ENCODE measurements at places on chromosomes 13 and 19.

DNA sequence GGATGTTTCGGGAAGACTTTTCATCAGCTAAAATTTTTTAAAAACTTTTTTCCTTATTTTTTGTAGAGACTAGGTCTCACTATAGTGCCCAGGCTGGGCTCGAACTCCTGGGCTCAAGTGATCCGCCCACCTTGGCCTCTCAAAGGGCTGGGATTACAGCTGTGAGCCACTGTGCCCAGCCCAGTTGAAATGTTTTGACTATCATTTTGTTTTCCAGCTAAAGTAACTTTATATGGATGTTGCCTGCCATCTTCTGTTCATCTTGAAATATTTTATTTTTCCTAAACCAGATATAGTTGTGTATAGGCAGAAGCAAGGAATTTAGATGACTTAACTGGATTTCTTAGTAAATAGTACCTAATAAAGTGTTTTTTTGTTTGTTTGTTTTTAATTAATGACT, 7.0 kb downstream of the CAB39L start:
- DNase-seq, result no peak

DNA sequence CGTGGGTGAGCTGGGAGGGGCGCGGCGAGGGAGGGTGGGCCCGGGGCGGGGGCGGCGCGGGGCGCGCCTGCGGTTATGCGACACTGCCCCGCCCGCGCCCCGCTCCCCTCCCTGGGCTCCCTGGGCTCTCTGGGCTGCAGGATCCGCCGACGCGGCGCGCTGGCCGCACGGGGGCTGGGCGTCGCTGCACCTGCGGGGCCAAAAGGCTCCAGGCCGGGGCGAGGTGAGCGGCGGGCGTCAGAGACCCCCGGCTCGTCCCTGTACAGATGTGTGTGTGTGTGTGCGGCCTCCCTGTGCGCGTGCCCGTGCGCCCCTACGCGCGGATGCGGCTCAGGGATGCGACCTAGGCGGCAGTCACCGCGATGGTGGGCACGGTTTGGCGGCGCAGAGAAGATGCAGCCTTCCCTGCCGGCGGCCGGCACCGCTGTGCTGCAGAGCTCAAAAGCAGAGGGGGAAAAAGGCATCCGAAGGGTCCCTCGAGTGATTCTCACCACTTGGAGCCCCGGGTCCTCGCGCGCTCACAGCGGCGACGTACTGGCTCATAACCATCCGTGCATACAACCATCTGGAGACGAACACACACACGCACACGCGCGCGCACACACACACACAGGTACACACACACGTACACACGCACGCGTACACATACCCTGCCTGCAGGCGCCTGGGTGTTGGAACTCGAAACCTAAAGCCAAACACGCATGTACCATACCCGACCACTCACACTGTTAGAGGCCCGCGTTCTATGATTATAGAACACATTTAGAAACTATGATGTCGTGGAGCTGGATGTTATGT, 709 bp downstream of the ATP8A2 start:
- no peak for DNase-seq

DNA sequence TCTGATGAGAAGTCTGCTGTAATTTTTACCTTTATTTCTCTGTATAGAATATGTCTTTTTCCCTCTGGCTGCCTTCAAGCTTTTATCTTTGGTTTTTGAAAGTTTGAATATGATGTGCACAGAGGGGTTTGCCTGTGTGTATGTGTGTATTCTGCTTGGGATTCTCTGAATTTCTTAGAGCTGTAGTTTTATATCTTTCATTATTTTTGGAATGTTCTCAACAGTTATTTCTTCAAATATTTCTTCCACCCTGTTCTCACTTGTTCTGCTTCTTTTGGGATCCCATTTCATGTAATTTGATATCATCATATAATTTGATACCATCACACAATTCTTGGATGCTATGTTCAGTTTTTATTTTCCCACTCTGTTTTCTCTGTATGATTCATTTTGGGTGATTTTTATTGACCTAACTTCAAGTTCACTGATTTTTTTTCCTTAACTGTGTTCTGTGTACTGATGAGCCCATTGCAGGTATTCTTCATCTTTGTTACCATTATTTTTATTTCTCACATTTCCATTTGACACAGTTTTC, 7.5 kb downstream of the COG3 start:
- DNase-seq, result no peak

GRCh38 chr13:21071015-21071414, 9.6 kb upstream of the LATS2 start:
- DNase-seq, result no peak

GRCh38 chr19:45827459-45828093, 12.5 kb upstream of the RSPH6A start:
- DNase-seq, result no peak

DNA sequence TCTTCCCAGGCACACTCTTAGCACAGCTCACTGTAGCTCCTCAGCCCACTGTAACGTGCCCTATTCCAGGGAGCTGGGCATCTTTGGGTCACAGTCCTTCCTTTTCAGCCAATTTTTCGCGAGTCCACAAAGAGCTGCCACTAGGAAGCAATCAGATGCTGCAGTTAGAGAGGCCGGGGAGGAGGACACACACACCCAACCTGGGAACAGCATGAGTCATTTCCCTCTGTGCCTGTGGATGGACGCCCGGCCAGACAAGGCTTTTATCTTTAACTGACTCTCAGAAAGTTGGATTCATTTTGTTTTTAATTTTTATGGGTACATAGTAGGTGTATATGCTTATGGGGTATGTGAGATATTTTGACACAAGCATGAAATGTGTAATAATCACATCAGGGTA, 918.6 kb downstream of the UQCRFS1 start:
- DNase-seq, result no peak

- DNase-seq, result no peak
These were observed 5.6 kb upstream of the FDX2 start for GRCh38 chr19:10321417-10321797.

DNA sequence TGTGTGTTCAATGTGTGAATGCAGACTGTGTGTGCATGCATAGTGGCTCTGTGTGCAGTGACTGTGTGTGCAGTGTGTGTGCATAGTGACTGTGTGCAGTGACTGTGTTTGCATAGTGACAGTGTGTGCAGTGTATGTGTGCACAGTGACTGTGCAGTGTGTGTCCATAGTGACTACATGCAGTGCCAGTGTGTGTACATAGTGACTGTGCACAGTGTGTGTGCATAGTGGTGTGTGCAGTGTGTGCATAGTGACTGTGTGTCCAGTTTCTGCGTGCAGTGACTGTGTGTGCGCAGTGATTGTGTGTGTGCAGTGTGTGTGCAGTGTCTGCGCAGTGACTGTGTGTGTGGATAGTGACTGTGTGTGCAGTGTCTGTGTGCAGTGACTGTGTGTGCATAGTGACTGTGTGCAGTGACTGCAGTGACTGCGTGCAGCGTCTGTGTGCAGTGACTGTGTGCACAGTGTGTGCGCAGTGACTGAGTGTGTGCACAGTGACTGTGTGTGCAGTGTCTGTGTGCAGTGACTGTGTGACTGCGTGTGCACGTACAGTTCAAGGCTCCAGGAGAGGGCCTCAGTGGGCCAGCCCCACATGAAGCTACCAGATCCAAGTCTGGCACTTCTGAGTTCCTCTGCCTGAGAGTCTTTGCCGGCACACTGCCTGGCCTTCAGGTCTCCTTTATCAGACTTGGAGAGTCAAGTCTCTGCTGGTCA, 90.3 kb downstream of the IER2 start:
- DNase-seq, result no peak

GRCh38 chr13:103607995-103608394, 541.8 kb upstream of the SLC10A2 start:
- no peak for DNase-seq

GRCh38 chr13:111058796-111059506, 56.2 kb upstream of the ARHGEF7 start:
- DNase-seq, result no peak

- no peak for DNase-seq
These were observed 2.1 kb upstream of the TGFB1 start for GRCh38 chr19:41355802-41356201.

DNA sequence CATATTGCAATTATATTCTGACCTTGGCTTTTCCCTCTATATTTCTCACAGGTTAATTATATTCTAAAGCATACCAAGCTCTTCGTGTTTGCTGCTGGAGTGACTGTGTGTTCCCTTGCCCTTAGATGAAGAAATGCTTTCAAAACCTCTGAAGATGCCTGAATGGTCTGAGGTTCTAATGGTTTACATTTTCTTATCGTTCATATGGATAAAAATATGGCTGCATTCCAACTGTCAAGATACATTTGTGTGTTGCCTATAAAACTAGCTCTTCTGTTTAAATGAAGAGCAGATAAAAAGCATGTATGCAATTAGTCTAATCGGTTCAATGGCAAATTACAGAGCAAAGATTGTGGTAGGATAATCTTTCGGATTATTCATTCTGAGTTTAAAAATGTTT, 68.4 kb upstream of the ANKRD10 start:
- no peak for DNase-seq

DNA sequence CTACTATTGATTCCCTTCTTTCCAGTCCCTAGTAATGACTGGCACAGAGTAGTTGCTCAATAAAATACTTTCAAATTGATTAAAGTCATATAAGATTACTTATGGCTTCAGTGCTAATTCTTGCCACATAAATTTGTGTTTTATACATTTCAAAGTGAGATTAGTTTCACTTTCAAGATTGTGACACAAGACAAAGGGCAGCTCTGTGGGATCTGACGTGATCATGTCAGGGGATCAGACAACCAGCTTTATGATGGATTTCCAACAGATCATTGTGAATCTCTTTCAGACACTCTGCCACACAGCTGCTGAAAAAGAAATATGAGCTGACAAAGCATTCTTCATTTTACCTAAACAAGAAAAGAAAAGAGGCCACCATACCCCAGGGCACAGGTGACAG, 73.4 kb upstream of the POMP start:
- no peak for DNase-seq

DNA sequence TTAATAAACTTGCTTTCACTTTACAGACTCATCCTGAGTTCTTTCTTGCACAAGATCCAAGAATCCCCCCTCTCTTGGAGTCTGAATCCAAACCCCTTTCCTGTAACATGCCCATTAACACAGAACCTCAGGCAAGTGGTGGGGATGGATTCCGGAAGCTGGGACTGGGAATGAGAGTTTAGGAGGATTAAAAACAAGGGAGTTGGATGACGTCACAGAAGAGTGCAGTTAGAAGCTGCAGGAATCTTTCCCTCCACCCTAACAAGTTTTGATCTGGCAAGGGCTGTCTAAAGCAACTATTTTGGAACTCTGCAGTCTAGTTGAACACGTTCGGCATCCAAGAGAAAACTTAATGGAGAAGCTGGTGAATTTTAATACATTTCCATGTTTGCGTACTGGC, 48.2 kb upstream of the PEPD start:
- no peak for DNase-seq

- no peak for DNase-seq
These were observed 31.3 kb upstream of the HOMER3 start for GRCh38 chr19:18972301-18972811.

- DNase-seq, result peak; percentile 83
These were observed 19.4 kb downstream of the NOTCH3 start for GRCh38 chr19:15181394-15181793.

GRCh38 chr13:45508776-45509175, 44.0 kb downstream of the COG3 start:
- DNase-seq, result no peak

DNA sequence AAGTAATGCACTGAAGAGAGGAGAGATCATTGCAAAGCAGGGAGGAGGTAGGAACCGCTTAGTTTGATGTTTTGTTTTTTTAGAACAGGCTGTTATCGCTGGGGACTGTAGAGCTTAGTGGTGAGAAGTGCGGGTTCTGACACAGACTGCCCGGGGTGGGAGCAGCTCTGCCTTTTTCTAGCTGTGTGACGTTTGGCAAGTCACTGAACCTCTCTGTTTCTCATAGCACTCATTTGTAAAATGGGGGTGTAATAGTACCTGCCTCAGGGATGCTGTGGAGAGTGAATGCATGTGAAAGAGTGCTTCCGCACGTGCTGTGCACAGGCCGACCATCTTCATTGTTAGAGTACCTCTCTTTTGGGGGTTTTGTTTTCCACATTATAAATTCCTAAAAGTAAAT, 19.3 kb downstream of the PRAM1 start:
- DNase-seq, result no peak

DNA sequence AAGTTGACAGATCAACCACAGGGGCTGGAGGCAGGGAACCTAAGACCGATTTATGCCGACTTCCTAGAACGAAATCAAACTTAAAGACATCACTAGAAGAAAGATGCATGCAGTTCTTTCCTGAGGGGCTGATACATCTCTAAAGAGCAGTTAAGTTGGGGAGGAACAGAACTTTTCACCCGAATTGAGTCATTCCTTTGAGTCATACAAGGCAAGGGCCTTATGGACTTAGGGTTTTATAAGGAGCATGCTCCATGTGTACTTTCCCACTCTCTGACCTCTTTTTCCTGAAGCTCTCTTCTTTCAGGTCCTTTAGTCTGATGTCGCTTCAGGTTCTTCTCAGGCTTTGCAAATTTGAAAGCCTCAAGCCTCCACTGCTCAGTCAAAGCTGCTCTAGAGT, 7.9 kb upstream of the FBXL3 start:
- DNase-seq, result no peak

- DNase-seq, result no peak
These were observed 833 bp downstream of the GAMT start for GRCh38 chr19:1400281-1401137.

DNA sequence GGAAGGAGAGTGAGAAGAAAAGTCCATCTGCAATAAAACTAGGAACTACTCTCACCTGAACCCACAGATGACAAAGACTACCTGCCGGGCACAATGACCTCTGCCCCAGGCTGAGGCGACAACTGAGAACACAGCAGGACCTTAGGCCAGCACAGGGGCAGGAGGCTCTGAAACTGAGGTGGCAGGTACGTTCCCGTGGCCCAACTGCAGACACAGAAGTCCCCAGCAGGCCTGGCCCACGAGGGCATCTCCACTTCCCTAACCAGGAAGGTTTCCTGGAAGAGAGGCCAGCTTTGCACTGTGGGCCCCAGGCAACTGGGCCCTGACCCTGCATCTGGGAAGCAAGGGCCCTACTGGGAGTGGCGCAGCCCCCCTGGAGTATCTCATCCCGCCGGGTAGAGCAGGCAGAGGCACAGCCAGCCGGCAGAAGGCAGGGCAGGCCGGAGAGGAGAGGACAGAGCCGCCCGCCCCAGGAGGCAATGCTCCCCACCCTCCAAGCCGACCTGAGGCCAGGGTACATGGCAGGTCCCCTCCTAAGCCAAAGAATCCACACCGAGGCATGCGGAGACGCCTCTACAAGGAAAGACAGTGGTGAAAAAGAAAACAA, 32.7 kb downstream of the STK24 start:
- DNase-seq, result no peak

GRCh38 chr19:4722671-4723594, 709 bp downstream of the DPP9 start:
- DNase-seq, result no peak

DNA sequence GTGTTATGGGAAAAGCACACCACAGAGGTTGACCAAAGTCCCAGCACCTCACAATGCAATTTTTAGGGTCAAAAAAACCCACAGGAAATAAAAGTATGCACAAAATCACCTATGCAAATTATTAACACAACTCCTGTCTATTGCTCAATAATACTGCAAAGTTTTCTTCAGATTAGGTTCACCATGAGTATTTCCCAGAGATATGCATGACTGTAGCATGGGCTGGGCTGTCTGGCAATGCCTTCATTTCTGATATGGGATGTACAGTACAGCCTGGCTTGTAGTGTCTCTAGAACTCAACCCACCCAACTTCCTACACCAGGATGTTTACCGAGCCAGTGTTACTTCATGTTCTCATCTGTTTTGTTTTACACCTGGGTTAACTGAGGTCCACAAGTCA, 698.7 kb upstream of the ARGLU1 start:
- DNase-seq, result peak; percentile 64

GRCh38 chr19:51333836-51334460, 8.0 kb downstream of the VSIG10L start:
- no peak for DNase-seq

- no peak for DNase-seq
These were observed 122.1 kb upstream of the GPR12 start for GRCh38 chr13:26882731-26883130.

- DNase-seq, result no peak
These were observed 7.8 kb downstream of the CEACAM4 start for GRCh38 chr19:41619018-41619556.

All from NCI-H510A (cell line).